ENCODE measurements at places on chromosomes 2 and 18. TPM values are rescaled to one million over a fixed set of nuclear protein-coding genes. Genes with fewer than 3 reads are reported as not detected.

The CHRNA1 gene
- total RNA-seq: not detected

The NYAP2 gene
- 7.8 TPM for total RNA-seq

The NTSR2 gene
- total RNA-seq: 0.31 TPM

The KCNG2 gene
- 0.31 TPM for total RNA-seq

The COL4A4 gene
- 0.78 TPM for total RNA-seq

The MARCHF4 gene
- total RNA-seq: 8.7 TPM

The ASIC4 gene
- 8.3 TPM for total RNA-seq

The RPRM gene
- total RNA-seq: 95.9 TPM

The TAF1B gene
- total RNA-seq: 48.0 TPM

The IGFBP2 gene
- total RNA-seq: 213 TPM

The ADGRF3 gene
- 0.16 TPM for total RNA-seq

The ACVR1C gene
- total RNA-seq: 20.7 TPM

The RNU2-63P gene
- total RNA-seq: not detected

The PPP1R1C gene
- total RNA-seq: 2.7 TPM

The INPP1 gene
- total RNA-seq: 14.7 TPM

The SGPP2 gene
- total RNA-seq: 1.2 TPM

The RSAD2 gene
- total RNA-seq: 6.9 TPM

The STK17B gene
- total RNA-seq: 8.1 TPM

The SUCLG1 gene
- 105 TPM for total RNA-seq

The SLC19A3 gene
- total RNA-seq: 1.2 TPM

The MALL gene
- 0.94 TPM for total RNA-seq

The RETSAT gene
- total RNA-seq: 14.5 TPM

The MPP4 gene
- 0.31 TPM for total RNA-seq

The CFC1 gene
- not detected for total RNA-seq

The AKAIN1 gene
- 3.6 TPM for total RNA-seq

The TMEM37 gene
- total RNA-seq: not detected

All from occipital lobe (tissue), 3 donors.